Cortex of kidney (tissue), 1 donor: ENCODE measurements at places on chromosomes 11 and 22.

DNA sequence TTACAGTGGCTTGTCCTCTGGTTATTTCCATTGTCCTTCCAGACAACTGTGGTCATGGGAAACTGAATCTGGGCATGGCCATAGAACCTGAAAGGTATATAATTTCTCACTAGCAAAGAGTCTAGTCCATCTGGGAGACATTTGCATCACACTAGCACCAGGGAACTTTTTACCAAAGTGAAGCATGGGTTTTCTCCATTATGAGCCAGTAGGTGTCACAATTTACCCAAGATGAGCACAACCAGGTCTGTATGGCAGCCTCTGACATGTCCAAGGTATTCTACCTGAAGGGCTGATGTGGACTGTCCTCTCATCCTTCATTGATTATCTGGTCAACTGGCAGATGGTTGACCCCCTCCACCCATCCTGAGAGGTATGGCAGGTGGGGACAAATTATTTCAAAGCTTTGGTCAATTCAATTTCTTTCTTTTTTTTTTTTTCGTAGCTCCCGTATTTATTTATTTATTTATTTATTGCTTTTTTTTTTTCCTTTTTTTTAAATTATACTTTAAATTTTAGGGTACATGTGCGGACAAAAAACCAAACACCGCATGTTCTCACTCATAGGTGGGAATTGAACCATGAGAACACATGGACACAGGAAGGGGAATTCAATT lies 425.9 kb downstream of the TMEM135 start:
- no peak for DNase-seq

DNA sequence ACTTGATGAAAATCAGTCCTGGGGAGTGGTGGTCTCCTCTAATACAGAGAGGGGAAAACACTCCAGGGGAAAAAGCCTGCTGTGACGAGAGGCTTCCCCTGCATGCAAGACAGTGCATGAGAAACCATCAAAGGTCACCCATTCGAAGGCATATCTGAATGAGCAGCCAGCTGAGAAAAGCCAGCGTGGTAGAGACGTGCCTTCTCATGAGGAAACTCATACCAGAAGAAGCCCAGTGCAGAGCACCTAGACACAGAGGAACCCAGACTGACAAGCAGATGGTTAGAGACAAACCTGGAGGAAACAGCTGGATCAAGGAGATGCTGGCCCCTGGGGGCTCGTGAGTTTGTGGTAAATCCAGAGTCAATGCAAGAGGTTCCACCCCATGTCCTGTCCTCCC lies 534.8 kb downstream of the BRD1 start:
- no peak for DNase-seq

DNA sequence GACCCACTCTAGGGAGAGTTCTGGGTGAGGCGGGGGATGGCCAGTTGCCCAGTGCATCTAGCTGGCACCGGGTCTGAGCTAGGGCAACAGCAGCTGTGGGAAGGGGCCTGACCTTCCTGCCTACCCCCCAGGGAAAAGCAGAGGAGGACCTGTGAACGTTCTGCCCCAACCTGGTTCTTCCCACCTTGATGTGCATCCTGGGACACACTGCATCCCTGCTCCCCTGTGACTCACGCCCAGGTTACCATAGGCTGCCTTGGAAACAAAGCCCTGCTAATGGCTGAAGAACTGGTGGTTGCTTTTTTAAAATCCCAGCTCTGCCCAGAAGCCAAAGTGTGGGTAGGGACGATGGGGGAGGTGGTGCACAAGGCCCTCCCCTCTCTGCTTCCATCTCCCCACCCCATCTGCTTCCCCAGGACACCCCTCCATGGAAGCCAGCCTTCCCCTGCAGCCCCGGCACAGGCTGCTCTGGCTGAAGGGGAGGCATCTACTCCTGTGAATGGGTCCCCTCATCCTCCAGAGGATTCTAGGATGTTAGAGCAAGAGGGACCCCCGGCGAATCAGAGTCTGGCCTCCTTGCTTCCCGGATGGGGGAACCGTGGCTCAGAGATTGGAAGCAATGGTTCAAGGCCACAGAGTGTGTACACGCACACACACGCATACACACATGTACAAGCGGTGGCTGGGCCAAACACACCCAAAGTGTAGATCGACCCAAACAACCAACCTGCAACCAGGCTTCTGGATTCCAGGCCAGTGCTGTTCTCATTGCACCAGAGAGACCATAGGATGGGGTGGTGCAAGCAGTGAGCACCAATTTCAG lies 7.6 kb upstream of the C11orf96 start:
- no peak for DNase-seq

DNA sequence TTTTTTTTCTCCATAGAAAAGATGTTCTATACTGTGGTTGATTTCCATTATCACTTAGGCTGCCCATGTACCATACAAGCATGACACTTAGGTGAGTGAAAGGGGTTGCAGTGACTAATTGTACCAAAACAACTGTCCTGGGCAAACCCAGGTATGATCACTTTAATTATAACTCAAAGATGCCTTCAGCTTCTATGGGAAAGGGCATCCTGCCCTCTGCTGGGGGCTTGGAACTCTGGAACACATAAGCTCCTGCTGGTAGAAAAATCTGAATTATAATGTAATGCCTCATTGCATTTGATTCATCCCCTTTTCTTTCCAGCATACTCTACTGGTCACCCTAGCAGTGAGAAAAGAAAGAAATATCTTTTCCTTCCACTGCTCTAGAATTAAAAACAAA lies 206.3 kb downstream of the DDX10 start:
- no peak for DNase-seq

DNA sequence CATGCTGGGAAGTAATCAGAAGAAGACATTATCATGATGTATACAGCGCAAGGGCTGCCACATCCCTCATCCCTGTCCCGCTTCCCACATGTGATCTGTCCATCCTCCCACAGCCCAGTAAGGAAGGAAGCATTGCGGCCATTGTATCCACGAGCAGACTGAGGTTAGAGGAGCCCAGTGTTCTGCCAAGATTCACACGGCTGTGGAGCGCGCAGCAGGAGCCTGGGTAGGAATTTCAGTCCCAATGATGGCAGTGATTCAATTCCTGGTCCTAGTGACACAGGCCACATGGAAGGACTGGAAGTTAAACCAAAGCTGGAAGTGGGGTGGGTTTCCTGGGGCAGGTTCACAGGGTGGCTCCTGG lies 89.2 kb downstream of the RTL6 start:
- DNase-seq, result no peak

GRCh38 chr11:10268746-10269488 lies 25.1 kb downstream of the SBF2 start:
- no peak for DNase-seq

DNA sequence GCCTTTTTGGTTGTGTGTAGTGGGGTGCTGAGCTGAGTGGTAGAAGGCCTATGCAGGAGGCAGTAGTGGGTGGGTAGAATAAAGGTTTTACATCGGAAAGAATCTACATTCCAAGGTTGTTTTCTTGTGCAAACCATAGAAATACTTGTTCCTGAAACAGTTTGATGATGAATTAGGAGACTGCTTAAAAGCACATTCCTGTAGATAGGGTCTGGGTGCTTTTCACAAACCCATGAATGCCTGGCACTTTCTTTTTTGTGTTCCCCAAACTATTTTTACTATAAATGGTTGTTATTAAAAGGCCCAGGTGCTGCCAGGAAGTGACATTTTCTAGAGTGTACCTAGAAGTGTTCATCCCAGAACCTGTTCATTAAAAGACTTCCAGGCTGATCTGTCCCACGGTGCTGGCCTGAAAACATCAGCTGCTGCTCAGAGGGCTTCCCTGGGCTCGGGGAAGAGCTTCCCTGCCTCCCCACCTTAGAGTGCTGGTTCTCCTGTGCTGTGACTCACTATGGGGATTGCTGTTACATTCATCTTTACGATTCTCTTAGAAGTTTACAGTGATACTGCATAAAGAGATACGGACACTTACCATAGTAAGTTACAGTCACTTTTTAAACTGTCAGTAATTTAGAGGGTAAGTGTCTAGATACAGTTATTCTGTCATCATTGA lies 27.9 kb downstream of the PPFIA1 start:
- DNase-seq, result no peak

DNA sequence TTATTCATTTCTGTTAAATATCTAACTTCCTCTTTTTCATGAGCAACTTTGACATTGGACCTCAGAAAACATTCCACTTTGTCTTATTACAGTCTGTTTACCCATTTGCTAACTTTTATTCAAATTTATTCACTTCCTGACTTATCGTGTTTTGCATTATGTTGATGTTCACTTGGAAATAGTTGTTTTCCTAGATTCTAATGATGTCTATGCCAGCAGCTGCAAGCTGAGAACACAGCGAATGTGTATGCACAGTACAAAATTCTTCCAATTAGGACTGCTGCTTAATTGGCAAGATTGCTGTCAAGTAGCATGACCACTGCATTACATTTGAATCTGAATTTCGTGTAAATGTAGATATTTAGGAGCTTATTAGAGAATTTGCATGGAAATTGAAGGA lies 61.5 kb upstream of the GRIA4 start:
- DNase-seq, result no peak

- DNase-seq, result no peak
Measured at GRCh38 chr11:94638902-94639373, 71.8 kb downstream of the PIWIL4 start.

DNA sequence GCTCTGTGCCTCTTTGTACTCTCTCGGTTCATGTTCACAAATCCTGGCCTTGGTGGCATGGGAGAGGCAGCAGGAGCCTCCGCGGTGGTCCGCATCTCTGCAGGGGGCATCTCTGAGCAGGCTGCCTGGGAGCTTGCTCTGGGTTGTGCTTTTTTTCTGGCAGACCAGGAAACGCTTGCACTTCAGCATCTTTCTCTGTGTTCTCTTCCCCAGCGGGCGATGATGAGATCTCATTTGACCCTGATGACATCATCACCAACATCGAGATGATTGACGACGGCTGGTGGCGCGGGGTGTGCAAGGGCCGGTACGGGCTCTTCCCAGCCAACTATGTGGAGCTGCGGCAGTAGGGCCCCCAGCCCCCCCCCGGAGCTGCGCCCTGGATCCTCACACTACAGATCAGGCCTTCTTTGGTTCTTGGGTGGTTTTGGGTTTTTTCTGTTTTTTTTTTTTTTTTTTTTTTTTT lies 36.5 kb downstream of the CTTN start:
- no peak for DNase-seq

DNA sequence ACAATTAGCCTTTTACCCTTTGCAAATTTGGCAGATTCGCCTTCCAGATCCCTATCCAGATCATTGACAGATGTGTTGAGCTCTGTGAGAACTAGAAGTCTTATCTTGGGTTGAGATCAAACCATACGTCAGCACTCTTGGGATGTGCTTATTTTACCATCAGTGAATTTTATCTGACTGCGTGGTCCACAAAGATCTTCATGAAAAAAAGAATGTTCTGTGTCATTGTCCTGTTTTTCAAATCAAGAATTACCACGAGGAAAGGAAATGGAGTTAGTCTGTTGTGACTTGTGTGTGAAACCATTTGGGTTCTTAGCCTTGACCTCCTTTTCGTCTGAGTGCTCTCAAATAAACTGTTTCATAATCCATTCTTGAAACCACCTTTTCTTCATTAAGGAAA lies 86.2 kb upstream of the SORL1-AS1 start:
- no peak for DNase-seq

DNA sequence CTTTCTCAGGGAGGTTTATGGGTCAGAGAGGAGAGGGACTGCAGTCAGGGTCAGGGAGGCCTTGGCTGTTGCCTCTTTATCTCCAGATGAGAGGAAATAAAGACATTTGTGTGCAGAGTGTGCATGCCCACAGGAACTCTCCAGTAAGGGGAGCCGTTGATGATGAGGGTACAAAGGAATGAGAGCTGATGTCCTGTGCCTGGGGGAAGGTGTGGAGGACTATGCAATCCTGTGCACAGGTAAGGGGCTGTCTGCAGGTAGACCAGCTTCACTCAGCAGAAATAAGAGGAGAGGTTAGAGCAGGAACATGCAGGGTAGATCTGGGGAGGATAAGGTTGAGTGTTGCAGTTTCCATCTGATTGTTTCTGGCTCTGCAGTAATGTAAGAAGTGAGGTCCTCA lies 132.6 kb downstream of the NTM start:
- no peak for DNase-seq

DNA sequence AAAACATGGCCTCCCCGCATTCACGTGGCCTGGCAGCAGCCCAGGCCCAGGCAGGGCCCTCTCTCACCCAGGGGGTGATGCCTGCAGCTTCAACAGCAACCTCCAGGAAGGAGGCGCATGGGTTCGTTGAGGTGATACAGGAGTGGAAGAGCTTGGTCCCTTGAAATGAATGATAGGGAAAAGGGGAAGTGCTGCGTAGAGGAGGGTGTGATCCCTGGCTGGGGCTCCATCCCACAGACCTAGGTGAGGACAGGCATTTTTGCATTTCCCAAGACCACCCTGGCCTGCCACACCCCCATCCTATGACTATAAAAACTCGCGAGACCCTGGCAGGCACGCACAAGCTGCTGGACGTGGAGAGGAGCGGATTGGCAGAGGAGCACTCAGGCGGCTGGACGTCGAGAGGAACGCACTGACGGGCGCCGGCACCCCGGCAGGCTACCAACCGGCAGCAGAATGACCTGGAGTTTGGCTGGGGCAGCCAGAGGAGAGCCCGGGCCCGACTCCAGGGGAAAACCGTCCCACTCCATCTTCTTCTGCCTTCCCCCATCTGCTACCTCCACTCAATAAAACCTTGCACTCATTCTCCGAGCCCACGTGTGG lies 32.6 kb downstream of the RTN4R start:
- no peak for DNase-seq

GRCh38 chr22:23397613-23398567 lies 182.2 kb downstream of the IGLL1 start:
- no peak for DNase-seq

GRCh38 chr11:20207781-20208621 lies 47.7 kb upstream of the DBX1 start:
- DNase-seq, result no peak

- no peak for DNase-seq
Measured at GRCh38 chr22:22452996-22453686, 55.4 kb downstream of the ZNF280B start.

DNA sequence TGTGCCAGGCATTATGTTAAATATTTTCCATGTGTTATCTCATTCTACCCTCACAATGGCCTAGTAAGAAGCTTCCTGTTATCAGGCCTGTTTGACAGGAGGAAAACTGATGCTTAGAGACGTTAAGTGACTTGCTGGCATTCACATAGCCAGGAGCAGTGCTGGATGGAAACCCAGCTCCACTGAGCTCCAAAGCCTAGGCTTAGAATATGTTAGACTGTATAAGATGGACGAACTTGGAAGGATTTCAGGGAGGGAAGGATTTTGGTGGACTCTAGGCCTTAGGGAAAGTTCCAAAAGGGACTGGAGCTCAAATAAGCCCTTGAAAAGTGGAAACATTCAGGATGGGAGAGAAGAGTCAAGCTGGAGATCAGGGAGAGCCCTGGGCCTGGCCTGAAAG lies 2.1 kb downstream of the CD44 start:
- DNase-seq, result no peak
